Brain pericyte (primary cell): ENCODE measurements at places on chromosomes 16 and 17.

DNA sequence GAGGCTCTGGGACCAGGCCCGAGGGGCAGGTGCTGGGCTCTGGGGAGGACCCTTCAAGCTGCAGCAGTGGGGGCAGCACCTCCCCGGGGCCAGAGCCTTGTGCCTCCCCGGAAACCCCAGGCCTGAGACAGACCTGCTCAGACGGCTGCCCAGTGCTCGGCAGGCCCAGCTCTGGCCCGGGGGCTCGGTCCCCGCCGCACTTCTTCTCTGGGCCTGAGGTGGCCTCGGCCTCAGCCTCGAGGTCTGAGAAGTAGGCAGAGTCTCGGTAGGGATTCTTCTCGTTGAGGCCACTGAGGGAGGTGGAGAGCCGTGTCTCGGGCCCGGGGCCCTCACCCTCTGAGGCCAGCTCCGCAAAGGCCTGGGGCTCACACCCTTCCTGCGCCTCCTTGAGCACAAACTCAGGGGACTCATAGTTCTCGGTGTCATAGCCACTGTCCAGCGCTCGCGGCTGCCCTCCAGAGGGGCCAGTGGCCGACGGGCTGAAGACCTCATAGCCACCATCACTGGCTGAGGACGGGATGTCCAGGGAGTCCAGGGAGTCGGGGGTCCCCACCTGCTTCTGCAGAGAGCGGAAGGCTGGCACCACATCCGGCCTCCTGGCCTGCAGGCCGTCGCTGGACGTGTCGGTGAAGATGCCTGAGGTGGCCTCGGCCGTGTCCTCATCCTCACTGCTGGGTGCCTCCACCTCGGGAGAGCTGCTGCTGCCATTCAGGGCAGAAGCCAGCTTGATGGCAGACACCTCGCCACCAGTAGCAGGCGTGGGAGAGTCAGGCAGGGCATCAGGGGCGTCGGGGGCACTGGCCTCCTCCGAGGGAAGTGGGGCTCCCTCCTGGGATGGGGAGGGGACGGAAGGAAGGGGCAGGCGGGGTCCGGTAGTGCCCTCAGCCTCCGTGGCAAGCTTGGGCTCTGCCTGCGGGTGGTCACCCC is 44.3 kb upstream of the PVALEF start:
- DNase-seq = no peak

- no peak for DNase-seq
These were observed 4.2 kb upstream of the MAPK7 start for GRCh38 chr17:19374136-19374535.

DNA sequence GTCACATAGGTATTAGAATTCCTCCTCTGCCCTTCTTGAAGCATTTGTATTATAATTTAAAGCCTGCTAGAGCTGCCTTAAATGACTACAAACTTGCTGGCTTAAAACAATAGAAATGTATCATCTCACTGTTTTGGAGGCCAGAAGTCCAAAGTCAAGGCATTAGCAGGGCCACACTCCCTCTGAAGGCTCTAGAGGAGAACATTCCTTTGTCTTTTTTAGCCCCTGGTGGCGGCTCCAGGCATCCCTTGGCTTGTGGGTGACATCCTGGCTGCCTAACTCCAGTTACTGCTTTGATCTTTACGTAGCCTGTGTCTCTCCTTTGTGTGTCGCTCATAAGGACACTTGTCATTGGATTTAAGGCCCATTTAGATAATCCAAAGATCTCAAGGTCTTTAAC is 186.6 kb upstream of the SALL1 start:
- no peak for DNase-seq

DNA sequence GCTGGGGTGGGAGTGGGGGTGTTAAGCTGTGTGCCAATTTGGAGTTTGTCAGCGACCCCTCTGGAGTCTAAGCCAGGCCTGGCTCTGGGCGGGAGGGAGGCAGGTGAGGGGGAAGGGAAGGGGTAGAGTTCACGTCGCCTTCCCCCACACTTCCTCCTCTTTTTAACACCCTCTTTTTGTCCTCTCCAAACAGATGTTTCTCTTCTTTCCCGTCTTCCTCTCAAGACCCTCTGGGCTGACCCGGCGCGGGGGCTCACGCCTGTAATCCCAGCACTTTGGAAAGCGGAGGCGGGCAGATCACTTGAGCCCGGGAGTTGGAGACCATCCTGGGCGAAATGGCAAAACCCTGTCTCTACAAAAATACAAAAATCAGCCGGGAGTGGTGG is 3.3 kb downstream of the HOXB1 start:
- DNase-seq = no peak

- DNase-seq = no peak
These were observed 9.0 kb downstream of the PIK3R5 start for GRCh38 chr17:8956465-8956902.

DNA sequence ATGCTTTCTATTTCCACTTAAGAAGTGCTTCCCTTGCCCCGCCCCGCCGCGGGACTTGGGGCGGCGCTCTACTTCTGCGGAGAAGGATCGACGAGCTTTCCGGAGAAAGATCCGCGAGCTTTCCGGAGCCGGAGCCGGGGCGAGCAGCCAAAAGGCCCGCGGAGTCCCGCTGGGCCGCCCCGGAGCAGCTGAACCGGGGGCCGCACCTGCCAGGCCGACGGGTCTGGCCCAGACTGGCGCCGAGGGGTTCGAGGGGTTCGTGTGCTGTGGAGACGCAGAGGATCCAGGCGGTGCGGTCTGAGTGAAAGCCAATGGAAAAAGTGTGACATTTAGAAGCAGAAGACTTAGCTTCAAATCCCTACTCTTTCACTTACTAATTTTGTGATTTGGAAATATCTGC is 50.8 kb downstream of the TBC1D26 start:
- DNase-seq = no peak

DNA sequence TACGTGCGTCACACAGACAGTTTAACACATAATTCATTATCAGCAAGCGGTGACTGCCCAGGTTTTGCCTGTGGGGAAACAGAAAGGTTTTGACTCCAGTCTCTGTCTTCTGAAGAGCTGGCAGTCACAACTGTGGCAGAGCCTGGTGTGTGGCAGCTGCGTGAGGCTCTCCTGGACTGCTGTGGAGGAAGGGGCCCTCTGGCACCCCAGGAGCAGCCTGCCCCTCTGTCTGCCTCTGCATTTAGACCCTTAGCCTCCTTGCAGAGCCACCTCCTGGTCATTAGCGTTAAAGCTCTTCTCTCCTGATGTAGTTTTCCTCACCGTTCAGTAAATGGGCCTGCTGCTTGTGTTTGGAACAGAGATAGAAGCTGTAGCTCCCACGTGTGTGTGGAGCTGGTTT is 10.9 kb downstream of the RAB40C start:
- DNase-seq = no peak

GRCh38 chr17:80429356-80430275 is 14.6 kb downstream of the ENDOV start:
- DNase-seq = no peak

DNA sequence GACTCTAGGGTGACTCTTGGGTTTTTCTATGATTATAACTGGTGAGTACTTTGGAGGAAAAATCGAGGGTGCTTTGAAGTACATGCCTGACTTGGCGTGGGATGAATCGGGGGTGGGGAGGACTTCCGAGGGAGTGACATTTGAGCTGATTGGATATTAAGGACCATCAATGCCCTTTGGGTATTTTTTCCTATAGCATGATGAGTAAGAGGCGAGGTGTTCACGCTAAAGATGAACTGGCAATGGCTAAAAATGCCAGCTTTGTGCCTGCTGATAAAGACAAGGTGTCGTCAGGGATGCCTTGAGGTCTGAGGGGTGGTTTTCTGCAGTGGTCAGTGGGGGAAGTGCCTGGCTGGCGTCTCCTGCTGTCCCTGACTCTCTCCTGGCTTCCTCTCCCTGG is 25.3 kb downstream of the USP43 start:
- no peak for DNase-seq

- DNase-seq = no peak
These were observed 14.6 kb downstream of the ABCC3 start for GRCh38 chr17:50649042-50649908.

DNA sequence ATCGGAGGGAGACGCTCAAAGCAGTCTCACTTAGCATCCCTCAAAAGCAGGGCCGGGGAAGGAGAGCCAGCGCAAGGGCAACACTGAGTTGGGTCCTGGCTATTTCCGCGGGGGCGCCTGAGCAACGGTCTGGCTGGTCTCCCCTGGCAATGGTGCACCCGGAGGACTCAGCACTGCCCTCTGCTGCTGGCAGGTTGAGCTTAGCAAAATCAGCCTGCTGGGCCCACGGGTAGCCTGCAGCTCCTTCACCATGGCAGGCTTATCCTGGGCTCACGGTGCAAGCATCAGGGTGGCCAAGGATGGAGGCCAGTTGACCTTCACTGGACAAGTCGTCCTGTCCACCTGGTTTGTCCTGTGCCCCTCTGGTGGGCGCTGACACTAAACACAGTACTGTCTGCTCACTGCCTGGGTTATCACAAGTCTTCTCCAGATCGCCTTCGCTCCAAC is 14.4 kb upstream of the ALDH3A1 start:
- DNase-seq = no peak

DNA sequence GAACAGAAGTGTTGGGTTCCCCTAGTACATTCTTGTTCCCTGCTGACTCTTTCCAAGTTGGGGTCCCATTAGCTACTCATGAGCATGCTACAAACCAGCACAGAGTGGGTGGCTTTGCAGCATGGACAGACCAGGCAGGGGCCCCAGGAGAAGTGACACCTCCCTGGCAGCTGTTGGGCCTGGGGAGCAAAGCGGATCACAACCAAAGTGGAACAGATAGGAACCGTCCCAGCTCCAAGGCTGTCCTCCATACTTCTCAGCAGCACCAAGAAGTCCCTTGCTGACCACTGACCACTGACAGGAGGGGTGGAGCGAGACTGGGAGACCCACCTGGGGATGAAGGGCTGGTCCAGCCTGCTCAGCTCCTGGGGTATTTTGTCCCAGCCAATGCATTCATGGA is 12.4 kb upstream of the GFAP start:
- DNase-seq = no peak

GRCh38 chr16:70394853-70395252 is 44.0 kb downstream of the ST3GAL2 start:
- no peak for DNase-seq

- DNase-seq = no peak
These were observed 2.1 kb upstream of the NHERF1 start for GRCh38 chr17:74746376-74746775.

DNA sequence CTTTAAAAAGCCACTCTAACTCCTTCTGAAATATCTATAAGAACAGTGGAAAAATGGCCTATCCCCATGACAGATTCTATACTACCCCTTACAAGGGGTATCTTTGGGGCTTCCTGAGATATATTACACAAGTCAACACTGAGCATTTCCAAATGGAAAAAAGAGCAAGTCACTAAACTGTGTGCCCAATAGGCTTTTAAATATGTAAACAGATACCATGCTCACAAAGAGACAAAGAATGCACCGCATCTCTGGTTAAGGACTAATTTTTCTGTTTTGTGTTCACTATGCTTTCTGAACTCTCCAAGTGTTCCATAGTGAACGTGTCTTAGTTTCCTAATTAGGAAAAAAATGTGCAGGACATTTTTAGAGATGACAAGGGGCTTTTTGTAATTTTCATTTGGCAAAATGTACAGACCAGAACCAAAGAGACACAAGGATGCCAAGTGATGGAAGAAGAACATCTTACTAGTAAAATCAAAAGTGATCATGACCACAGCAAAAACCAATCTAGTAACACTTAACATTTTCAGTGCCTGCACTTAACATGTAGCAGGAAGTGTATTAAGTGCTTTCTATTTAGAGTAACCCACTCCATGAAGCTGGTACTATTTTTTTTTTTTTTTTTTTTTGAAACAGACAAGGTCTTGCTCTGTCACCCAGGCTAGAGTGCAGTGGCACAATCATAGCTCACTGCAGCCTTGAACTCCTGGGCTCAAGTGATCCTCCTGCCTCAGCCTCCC is 21.5 kb downstream of the MYH11 start:
- no peak for DNase-seq

DNA sequence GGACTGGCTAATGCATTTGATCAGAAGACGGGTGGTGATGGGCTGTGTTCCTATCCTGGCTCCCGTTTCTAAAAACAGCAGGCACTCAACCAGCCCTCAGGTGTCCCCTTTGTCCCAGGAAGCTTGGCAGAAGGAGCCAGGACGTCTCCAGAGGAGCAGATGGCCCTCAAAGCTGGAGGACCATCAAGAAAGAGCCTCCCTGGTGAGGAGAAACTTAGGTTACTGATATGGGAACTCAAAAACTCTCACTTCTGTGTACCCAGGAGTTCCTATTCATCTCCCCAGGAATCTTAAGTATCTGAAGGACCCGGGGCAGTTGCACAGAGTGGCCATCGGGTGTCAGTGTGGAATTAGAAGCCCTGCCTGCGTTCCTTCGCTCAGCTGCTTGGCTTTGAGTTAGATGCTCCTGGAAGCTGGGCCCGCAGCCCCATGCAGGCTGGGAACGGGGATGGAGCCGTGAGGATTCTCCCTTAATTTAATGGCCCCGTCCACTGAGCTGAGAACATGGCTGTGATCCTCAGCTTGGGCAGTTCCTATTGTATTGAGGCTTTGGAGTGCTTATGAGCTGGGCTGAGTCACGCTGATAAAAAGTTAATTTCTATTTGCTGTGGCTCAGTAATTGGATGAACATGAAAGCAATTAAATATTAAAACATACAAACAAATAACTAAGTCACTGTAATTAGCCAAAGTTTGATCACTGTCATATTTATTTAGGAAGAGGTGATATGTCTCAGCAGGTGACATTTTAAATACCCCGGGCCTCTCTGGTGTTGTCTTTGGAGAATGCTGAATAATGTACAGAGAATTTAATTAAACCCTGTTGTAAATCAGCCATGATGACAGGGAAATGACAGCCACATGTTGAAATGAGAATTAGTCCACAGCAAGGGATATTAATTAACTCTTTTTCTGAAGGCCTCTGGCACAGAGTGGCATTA is 402.1 kb downstream of the SEC14L1 start:
- peak; percentile 58 for DNase-seq

DNA sequence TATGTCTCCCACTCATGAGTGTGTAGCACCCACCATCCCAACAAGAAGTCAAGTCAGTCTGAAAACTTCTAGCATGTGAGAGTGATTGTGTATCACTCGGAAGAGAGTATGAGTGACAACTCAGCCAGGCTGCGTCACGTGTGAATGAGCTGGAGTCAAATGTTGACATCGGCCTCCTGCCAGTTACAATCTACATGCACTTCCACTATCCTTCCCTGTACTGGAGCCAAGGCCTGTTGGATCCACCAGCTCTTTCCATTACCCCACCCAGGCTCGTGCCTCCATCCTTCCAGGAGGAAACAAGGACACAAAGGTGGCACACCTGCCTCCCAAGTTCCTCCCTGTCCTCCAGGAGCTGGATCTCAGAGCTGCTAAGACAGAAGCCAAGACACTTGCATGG is 64.5 kb downstream of the ASIC2 start:
- DNase-seq = no peak

- DNase-seq = no peak
These were observed 40.0 kb downstream of the LGALS9 start for GRCh38 chr17:27670791-27671590.

DNA sequence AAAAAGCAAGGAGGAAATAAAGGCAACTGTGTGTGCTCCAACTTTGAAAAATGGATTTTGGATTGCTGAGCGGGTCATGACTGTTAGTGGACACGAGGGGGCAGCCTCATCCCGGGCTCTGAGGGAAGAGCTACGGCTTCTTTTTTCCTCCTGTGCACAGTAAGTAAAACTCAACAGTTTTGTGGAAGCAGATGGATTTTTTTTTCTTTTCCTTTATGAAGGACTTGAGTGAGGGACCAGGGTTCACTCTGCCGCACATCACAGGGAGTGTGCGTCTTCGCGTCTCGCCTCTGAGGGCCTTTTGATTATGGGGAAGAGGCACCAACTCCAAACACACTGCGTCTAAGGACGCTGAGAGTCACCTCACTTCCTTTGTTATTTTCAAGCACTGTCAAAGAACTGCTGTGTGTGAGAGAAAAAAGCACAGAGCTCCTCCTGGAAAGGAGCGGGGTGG is 80.3 kb upstream of the GOT2 start:
- no peak for DNase-seq

- DNase-seq = no peak
These were observed 890 bp downstream of the TOB1 start for GRCh38 chr17:50865060-50865867.
